ENCODE measurements at places on chromosomes 3 and 15. TPM values are rescaled to one million over a fixed set of nuclear protein-coding genes. Genes with fewer than 3 reads are reported as not detected.

DNA sequence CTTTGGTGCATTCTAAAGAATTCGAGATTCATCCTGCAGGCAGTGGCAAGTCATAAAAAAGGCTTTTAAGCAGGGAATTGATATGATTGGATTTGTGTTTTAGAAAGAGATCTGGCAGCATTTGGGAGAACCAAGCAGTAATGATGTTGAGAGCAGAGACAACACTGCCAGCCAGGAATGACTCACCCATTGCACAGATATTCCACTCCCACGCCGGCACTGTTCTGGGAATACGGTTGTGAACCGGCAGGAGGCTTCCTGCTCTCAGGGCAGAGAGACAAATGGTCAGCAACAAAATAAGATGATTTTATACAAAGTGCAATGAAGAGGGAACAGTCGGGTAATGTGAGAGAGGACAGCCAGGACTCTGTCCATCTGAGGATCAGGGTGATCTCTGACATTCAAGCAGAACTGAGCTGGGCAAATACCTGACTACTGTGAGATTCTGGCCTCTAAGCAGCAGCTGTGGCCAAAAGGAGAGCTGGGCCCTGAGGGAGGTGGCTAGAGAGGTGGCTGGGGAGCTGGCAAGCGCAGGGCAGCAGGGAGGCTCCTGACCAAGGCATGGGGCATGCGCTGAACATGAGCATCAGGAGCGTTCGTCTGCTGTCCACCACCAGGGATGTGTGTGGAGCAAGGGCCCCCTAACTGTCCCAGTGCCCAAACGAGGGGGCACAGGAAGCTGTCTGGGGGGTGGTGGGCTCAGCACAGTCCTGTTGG, 56.1 kb upstream of the PLXNA1 start:
- peak; percentile 63 for DNase-seq

GRCh38 chr3:34020726-34021680, 222.6 kb downstream of the PDCD6IP start:
- no peak for DNase-seq

DNA sequence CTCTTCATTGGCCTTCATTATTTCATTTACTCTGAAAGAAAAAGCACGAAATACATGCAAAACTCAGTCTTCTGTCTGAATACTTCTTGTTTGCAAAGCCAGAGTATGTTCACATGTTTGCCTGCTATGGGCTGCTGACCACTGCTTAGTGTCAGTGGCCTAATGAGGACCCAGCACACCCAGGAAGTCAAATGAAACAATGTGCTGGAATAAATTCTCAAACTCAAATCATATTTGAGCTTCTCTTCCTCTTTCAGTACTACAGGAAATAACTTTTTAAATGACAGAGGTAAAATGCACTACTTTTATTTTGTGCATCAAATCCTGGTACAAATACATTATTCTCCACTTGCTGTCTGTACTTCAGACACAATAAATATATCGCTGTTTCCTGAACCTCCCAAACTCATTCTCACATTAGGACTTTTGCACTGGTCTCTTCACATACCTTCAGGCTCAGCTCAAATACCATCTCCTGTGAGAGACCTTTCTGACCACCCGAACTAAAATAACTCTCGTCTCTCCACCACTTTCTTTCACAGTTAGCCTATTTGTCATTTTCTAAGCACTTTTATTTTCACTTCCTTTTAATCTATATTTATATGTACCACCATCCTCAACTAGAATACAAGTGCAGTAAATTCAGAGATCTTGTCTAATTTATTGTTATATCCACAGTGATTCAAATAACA, 176.8 kb downstream of the TUSC7 start:
- DNase-seq = no peak

GRCh38 chr3:152466784-152467183, 198.1 kb downstream of the MBNL1 start:
- no peak for DNase-seq

DNA sequence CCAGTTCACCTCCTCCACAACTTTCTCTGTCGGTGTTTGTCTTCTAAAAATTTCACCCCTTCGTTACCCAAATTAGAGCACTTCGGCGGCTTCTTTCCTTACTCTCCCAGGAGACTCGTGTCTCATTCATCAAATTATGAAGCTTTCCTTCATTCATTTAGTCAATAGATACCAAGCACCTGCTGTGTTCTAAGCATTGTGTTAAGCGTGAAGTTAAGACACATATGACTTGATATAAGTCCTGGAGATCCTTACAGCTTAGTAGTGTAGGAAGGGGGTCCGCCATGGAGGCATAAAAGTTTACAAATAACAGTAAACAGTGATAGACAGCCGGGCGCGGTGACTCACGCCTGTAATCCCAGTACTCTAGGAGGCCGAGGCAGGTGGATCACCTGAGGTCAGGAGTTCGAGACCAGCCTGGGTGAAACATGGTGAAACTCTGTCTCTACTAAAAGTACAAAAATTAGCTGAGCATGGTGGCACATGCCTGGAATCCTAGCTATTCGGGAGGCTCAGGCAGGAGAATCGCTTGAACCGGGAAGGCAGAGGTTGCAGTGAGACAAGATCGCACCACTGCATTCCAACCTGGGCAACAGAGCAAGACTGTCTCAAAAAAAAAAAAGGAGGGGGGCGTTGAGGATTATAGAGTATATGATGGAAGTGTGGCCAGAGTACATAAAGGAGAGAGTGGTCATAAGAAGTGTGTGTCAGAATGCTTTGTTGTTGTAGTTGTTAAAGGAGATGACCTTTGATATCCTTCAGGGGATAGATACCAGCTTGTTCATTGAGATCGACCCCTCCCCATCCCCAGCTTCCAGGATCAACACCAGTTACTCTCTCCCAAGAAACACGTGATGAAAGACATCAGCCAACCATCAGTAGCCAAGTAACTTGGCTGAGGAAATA, 744 bp upstream of the CCDC32 start:
- DNase-seq = no peak

GRCh38 chr15:84824260-84825007, 7.3 kb downstream of the ALPK3 start:
- no peak for DNase-seq

GRCh38 chr3:191008074-191008473, 145.6 kb upstream of the GMNC start:
- no peak for DNase-seq

DNA sequence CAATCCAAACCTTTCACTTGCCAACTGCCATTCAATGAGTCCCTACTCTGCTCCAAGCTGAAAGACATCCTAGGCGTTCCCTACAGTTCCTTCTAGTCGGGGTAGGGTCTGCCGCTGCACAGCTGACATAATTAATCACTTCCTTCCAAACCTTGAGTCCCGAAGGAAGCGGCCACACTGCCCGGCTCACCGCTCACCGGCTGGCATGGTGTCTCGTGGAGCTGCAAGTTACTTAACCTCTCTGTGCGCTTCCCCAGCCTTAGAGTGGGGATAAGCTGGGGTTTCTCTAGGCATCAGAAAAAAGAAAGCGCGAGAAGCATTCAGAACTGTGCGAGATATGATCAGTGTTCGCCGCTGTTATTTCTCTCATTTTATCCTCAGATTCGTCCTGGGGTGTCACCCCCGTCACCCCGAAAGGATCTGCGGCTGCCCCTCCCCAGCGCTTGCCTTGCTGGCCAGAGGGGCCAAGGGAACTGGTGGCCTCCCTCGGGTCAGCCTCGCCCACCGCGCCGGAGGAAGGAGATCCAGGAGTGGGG, 748 bp downstream of the MRPS25 start:
- peak; percentile 37 for DNase-seq

- DNase-seq = no peak
These were observed 15.0 kb downstream of the RNF111 start for GRCh38 chr15:59002418-59002859.

DNA sequence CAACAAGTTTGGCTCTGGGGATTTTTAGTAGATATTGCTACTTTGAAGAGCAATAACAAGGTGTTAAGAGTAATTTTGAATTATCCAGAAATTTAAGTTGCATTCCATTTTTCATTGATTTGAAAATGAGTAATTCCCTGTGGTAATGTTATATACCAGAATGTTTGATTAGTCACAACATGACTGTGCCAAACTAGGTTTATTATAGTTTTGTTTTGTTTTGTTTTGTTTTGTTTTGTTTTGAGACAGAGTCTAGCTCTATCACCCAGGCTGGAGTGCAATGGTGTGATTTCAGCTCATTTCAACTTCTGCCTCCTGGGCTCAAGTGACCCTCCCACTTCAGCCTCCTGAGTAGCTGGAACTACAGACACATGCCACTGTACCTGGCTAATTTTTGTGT, 40.7 kb downstream of the CNOT10 start:
- DNase-seq = no peak

DNA sequence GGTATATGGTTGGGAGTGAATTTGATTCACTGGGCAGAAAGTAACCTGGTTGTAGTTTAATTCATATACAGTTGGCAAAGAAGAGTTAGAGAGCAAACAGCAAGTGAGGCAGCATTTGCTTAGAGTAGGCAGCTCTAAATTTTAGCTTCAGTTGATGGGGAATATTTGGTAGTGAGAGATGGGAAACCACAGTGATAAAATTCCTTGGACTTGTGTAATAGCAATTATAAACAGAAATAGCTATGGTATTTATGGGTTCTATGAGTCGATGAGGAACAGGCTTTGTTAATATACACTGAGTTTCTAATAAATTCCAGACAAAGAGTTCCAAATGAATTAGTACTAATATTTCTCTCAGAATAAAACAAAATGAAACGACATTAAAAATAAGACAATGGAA, 894.0 kb downstream of the ROBO2 start:
- no peak for DNase-seq

DNA sequence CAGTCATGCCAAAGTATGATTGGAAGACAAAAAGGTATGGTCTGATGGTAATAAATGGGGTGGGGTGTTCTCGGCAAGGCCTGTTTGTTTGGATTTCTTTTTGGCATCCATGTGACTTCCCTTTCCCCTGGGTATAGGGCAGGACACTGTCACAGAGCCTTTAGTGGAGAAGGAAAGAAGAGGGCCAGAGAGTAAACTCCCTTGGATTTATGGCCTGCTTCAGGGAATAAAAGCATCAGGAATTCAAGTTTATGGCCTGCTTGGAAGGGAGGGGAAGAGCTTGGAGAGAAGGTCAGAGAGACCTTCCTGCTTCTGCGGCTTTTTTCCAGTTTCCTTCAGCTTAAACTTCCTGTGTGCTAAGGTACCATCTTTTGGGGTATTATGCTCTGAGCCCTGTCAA, 179.4 kb upstream of the ADAMTS9 start:
- DNase-seq = no peak

GRCh38 chr3:42164656-42165055, 73.5 kb downstream of the TRAK1 start:
- DNase-seq = no peak

- peak; percentile 33 for DNase-seq
These were observed 544 bp upstream of the TIMMDC1 start for GRCh38 chr3:119497820-119498185.

DNA sequence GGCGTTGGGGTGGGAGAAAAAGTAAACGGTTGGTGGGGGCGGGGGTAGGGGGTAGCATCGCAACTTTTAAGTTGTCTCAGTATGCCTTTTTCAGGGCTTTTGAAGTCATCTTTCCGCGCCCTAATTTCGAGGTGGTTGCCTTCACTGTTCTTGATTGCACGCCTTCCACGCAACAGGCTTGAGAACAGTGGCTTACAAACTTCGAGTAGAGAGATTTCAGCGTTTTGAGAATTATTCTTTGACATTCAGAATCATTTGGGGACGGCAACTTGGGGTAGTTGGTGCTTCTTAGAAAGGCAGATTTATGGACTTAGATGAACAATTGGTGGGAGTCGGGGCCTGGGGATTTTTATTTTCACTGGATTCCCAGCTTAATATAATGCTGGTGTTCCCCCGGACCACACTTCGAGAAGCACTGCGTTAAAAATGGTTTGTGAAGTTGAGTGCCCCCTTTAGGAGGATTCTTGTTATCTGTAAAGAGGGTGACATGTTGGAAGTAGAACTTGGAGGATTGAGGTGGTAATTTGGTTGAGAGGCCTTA, 880 bp downstream of the PPP4R2 start:
- no peak for DNase-seq

GRCh38 chr3:114223143-114223542, 14.2 kb downstream of the ZNF80 start:
- DNase-seq = no peak

DNA sequence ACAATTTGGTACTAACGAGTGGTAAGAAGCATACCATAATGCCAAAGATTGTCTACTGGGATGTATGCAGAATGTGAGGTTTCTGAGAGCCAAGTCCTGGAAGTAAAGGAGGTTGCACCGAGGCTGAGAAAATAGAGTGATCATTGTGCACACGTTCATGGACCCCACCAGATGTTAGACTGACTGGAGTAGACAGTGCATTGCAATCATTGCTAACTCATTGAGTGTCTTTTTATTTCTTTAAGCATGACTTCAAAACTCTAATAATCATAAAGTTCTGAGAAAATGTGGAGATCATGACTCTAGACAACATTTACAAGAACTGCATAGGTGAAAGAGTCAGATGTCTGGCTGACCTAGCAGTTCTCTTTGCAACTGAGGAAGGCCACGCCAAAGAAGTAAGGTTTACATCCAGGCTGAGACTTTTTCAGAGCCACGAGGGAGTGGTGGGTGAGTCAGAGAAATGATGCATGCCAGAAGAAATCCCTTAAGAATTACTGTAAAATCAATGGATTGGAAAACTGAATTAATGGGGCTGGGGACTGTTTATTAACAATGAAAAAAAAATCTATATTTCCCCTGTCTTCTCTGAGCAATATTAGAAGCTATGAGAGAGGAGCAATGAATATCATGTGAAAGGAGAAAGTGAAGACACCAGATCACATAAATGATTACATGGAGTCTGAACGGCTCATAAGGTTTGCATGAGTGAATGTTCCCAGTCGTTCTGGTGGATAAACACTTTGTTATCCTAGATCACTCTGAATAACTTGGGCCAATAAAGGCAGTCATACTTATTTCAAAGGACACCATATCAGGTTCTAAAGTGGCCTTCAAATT, 76.0 kb upstream of the SLC25A26 start:
- no peak for DNase-seq

GRCh38 chr15:74222240-74223119, 13.6 kb upstream of the CCDC33 start:
- no peak for DNase-seq

GRCh38 chr3:99760629-99761028, 57.0 kb upstream of the CMSS1 start:
- DNase-seq = no peak

- DNase-seq = no peak
These were observed 50.7 kb upstream of the ACAN start for GRCh38 chr15:88752501-88752900.

GRCh38 chr3:160686955-160687535, 10.1 kb downstream of the ARL14 start:
- DNase-seq = no peak

GRCh38 chr3:123406598-123406997, 42.3 kb downstream of the ADCY5 start:
- peak; percentile 38 for DNase-seq

DNA sequence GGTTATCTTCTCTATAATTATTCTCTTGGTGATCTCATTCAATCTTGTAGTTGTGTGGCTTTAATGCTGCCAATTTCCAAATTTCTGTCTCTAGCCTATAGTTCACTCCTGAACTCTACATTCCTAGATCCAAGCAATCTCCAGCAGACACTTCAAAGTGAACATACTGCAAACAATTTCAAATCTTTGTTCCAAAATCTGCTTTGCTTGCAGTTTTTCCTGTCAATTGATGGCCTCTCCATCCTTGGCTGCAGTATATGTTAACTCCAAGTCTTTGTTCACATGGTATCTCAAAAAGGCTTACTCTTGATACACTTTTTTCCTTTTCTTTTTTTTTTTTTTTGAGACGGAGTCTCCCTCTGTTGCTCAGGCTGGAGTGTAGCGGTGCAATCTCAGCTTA, 17.4 kb downstream of the NAA50 start:
- DNase-seq = no peak

Gene TMEM202
- not detected for total RNA-seq

Gene IL17RE
- 0.24 TPM for total RNA-seq

Gene KLF13
- total RNA-seq = 30.3 TPM

Gene TNK2
- total RNA-seq = 5.8 TPM

Gene ADAMTS17
- total RNA-seq = 2.1 TPM

Gene ARL14
- not detected for total RNA-seq
